A549 treated with Hydrocortisone at 1 μM for 4 hours (cell line): ENCODE measurements at places on chromosomes 7 and 10. TPM values are rescaled to one million over a fixed set of nuclear protein-coding genes. Genes with fewer than 3 reads are reported as not detected.

The MSS51 gene
- 0.37 to 0.59 TPM (median 0.48 TPM) in 5 replicates for total RNA-seq

The SP4 gene
- 0.76 to 1.5 TPM (median 0.95 TPM) in 5 replicates for total RNA-seq

The CPN1 gene
- total RNA-seq: 0.16 to 0.39 TPM (median 0.28 TPM) in 5 replicates

The GIMAP4 gene
- not detected in 5 replicates for total RNA-seq

The TUBAL3 gene
- total RNA-seq: 0.17 to 0.23 TPM (median 0.22 TPM) in 5 replicates

The JAKMIP3 gene
- 0.98 to 1.2 TPM (median 1.1 TPM) in 5 replicates for total RNA-seq

The CELF2 gene
- total RNA-seq: 0.07 to 0.12 TPM in 2 of 5 replicates, not detected in the others

The IDI2 gene
- 0.06 TPM in 1 of 5 replicates, not detected in the others for total RNA-seq

The PRKAR2B gene
- 2.2 to 3.4 TPM (median 2.8 TPM) in 5 replicates for total RNA-seq

The ASAH2 gene
- 2.2 to 3.8 TPM (median 2.3 TPM) in 5 replicates for total RNA-seq

The IRF5 gene
- 12.2 to 17.8 TPM (median 15.2 TPM) in 5 replicates for total RNA-seq

The CDK14 gene
- total RNA-seq: 0.07 to 0.42 TPM (median 0.21 TPM) in 5 replicates

The NEUROG3 gene
- total RNA-seq: not detected in 5 replicates
